ENCODE measurements at places on chromosomes 4 and X. TPM values are rescaled to one million over a fixed set of nuclear protein-coding genes. Genes with fewer than 3 reads are reported as not detected.

DNA sequence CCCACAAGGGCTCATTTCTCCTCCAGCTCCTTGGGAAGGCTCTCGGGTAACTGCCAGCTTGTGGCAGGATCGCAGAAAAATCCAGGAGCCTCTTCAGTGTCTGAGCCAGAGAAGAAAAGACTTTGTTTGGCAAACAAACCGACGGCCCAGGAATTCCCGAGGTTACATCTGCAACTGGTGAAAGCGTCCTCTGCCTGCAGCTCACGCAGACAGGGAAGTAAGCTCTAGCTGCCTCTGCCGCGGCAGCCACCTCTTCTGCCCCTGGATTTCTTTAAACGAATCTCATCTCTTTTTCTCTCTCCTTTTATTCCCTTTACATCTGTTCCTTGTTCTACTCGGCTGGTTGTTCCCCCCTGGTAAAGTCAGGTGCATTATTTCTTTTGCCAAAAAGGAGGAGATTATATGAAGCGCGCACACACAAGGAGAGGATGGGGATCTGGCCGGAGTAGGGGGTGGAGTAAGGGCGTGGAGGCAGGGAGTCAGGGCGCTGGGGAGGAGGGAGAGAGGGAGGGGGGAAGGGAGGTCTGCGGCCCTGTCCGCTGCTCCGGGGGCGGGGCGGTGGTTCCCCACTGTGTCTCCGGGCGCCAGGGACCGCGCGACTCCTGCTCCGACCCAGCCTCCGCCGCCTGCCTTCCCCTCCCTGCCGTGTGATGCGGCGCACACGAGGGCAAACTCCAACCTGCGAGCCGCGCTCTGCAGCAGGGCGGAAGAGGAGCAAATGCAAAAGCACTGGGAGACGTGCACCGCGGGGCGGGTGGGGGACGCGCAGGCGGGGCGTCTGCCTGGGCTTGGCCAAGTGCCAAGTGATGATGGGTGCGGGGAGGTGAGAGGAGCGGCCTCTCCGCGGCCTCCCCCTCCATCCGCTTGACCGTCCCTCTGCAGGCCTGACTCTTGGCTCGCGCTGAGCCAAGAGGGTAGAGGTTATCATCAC is at the start of gene DCHS2:
Gene DCHS2, minus strand, starts transcription at position 459 of the 931 bp plus-strand sequence. Its CDS starts 444 bp downstream, at position 15.
- no peak for DNase-seq

GRCh38 chr4:128570387-128570975 is 239.0 kb upstream of the JADE1 start:
- DNase-seq, result no peak

GRCh38 chr4:123731035-123731434 is 334.4 kb downstream of the SPRY1 start:
- no peak for DNase-seq

DNA sequence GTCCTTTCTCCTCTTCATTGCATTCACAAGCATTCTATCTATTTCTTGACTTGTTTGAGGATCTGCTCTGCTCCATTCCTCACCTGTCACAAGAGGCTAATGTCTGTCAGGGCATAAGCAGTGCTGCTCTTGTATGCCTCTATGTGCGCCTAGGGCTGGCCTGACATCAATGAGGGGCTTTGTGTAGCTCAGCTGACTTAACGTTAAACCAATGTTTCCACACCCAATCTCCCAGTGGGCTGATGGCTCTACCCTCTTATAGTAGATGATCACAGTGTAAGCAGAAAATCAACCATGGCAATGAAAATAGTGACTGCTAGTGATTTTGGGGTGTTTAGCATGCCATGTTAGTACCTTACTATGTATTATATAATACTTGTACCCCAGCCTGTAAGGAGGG is 139.0 kb downstream of the UNC5C start:
- no peak for DNase-seq

DNA sequence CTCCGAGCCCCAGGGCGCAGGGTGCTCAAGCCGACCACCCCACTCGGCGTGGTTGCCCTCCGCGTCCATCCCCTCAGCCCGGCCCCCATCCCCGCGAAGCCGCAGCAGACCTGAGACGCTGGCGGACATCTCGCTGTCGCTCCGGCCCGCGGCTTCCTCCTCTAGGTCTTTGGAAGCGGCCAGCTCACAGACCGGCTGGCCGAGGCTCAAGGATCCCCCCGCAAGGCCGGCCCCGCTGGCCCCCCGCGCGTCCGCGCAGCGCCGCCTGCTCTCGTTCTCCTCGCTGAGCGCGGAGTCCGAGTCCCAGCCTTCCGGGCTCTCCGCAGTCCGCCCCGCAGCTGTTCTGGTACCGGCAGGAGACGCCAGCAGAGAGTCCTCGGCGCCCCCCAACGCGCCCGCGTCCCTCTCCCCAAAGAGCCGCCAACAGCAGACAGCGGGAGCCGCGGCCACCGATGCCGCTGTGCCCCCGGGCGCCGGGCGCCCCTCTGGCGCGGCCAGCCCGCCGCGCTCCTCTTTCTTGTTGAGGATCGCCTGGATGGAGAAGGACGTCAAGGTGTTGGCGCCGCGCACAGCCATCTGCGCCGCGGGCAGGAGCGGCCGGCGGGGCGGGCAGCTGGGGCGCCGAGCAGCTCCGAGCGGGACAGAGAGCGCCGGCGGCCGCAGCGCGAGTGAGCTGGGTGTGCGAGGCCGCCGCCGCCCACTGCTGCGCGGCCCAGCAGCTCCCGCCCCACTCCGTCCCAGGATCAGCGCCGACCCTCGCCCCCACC is at the start of gene NKX3-2:
Gene NKX3-2, minus strand, starts transcription at position 670 of the 767 bp plus-strand sequence. Its CDS starts 94 bp downstream, at position 576.
- DNase-seq, result no peak

DNA sequence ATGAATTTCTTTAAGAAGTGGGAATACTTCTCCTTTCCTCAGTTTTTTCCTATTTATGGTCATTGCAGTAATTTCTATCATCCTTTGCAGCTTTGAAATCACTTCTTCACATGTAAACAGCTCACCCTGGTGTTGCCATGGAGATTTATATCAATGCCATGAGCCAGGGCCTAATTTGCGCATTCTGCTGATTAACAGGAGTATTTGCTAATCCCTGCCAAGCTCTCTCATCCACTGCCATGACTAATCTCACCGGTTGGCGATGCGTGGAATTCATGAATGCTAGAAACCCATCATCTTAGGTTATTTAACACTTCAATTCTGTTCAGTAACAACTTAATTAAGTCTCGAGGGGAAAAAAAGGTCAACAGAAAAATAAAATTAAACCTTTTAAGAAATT is 11.8 kb upstream of the FGF13 start:
- no peak for DNase-seq

DNA sequence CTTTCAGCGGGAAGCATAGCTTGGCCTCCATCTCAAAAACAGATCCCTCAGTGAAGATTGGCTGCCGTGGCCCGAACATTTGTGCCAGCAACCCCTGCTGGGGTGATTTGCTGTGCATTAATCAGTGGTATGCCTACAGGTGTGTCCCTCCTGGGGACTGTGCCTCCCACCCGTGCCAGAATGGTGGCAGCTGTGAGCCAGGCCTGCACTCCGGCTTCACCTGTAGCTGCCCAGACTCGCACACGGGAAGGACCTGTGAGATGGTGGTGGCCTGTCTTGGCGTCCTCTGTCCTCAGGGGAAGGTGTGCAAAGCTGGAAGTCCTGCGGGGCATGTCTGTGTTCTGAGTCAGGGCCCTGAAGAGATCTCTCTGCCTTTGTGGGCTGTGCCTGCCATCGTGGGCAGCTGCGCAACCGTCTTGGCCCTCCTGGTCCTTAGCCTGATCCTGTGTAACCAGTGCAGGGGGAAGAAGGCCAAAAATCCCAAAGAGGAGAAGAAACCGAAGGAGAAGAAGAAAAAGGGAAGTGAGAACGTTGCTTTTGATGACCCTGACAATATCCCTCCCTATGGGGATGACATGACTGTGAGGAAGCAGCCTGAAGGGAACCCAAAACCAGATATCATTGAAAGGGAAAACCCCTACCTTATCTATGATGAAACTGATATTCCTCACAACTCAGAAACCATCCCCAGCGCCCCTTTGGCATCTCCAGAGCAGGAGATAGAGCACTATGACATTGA is 175.4 kb downstream of the FAT4 start:
- no peak for DNase-seq

Gene FLNA
- 953 TPM for total RNA-seq

DNA sequence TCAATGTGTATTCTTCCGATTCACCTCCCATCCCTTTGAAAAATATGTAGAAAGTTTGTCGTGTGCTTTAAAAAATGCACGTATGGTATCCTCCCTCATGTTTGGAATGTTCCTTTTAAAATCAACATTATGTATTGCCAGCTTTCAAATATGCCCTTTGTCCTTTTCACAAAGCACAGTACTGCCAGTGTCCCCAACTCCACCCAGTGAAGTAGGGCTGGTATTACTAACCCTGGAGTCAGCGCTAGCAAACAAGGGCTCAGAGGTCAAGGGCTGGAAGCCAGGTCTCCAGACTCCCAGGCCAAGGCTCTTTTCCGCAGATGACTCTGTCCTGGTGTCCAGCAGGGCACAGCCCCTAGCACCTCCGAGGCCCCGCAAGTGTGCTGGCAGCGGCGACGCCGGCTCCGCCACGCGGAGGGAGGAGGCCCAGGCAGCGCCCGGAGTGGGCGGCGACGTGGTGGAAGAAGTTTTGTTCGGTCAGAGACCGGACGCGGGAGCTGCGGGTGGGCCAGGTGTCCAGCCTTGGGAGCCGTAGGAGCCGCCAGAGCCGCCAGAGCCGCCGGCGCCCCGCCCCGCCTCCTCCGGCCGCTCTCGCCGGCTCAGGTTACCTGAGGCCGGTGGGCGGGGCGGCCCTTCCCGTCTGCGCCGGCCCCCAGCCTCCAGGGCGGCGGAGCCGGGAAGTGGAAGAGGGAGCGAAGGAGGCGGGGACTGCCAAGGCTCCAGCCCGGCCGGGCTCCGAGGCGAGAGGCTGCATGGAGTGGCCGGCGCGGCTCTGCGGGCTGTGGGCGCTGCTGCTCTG is at the start of gene IL13RA1:
Gene IL13RA1, plus strand, starts transcription at position 720 of the 799 bp plus-strand sequence. Its CDS starts 33 bp downstream, at position 753.
- no peak for DNase-seq

Gene MAML3
- total RNA-seq, result 1.0 TPM

DNA sequence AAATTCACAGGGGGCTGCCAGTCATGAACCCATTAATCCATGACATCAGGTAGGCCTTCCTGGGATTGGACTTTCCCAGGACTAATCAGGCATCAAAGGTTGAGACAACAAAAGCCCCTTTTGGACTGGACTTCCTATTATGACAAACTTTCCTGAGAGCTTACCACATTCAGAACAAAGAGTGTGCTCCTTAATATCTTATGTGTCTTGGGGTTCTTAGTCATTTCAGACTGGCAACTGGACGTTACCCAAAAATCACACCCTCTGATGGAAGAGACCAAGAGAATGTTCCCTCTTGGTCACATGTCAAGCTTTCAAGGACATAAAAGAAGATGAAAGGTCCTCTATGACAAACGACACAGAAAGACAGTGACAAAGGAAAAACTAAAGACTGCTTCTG is 31.6 kb upstream of the PPP1R2C start:
- DNase-seq, result no peak

Gene UGT2B15
- not detected for total RNA-seq
